ENCODE measurements at places on chromosomes 11 and 22.

GRCh38 chr11:20070459-20070858, 89.8 kb downstream of the DBX1 start:
- DNase-seq, result no peak

- DNase-seq, result no peak
Observed at GRCh38 chr11:133898031-133898769, 52.9 kb upstream of the SPATA19 start.

DNA sequence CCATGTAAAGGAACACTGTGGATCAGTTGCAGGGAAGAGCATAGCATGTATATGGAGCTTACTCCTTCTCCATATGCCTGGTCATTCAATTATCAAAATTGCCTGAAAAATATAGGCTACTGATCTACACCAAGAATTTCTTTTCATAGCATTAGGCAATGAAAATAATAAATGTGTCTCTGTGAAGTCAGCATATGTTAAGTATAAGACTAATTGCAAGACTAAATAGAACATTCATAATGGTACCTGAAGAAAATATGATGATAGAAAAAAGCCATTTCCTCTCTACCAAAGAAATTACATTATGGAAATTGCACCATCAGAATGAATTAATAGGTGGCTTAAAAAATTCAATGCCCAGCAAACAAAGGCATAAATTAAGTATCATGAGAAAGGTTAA, 584.7 kb downstream of the NELL1 start:
- no peak for DNase-seq

GRCh38 chr22:44286646-44287045, 26.1 kb downstream of the SHISAL1 start:
- DNase-seq, result no peak

Data from activated gamma-delta T cell treated with Interleukin-2 at 50 U/mL for 16 hours (primary cell).